ENCODE measurements at places on chromosomes 1 and 21.

- DNase-seq = no peak
Observed at GRCh38 chr1:17218939-17219338, 14.0 kb downstream of the PADI1 start.

DNA sequence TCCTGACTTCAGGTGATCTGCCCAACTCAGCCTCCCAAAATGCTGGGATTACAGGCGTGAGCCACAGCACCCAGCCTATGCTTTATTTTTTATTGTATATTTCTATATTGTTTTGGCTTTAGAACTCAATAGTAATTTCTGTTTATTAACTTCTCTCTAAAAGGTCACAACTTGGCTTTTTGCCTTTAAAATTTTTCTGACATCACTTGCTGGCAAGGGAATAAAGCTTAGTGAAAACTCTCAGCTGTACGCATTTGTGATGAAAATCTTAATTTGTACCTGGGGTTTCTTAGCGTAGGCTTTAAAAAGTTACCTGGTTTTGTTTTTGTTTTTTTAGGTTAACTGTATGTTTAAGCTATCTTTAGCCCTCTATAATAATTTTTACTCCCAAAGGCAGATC lies 36.2 kb downstream of the B3GALNT2 start:
- DNase-seq = no peak

DNA sequence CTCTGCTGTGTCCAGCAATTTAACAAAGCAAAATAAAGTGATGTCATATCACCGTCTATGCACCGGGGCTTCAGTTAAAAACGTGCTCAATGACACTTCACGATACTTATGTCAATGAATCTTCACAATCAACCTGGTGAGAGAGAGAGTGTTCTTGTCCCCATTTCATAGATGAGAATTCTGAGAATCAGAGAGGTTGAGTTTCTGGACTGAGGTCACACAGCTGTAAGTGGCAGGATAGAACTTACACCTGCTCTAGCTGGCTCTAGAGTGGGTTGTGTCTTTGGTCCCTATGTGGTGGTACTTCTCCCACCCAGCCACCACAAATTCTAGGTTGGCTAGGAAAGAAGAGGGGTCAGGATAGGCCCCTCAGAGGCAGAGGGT lies 5.2 kb downstream of the NTRK1 start:
- DNase-seq = no peak

GRCh38 chr1:57410508-57410907 lies 13.4 kb downstream of the DAB1 start:
- DNase-seq = no peak

DNA sequence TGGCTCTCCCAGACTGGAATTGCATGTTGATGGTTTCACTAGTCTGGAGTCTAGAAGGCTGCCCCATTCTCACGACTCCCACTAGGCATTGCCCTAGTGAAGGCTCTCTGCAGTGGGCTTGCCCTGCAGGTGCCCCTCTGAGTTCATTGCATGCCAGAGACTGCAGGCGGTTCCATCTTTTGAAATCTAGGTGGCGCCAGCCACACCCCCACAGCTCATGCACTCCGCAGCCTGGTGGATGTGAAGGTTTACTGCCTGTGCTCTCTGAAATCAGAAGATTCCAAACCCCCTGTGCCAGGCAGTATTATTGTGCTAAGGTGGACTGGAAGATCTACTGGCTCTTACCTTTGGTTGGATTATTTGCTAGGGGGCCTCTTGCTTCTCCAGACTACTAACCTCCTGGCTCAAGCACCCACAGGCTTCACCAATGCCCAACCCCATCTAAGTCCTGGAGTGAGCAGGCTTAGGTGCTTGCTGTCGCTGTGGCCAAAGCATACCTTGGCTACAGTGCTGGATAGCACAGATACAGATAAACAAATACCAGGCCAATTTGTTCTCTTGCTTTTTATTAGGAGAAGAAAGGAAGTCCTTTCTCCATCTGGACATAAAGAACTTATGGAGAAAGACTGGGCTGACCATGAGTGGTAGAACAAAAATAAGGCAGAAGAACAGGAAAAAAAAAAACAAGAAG lies 83.5 kb upstream of the SIM2 start:
- no peak for DNase-seq

- no peak for DNase-seq
Observed at GRCh38 chr1:116396769-116397168, 23.7 kb downstream of the ATP1A1 start.

- DNase-seq = no peak
Observed at GRCh38 chr1:225812488-225813213, 2.7 kb downstream of the EPHX1 start.

DNA sequence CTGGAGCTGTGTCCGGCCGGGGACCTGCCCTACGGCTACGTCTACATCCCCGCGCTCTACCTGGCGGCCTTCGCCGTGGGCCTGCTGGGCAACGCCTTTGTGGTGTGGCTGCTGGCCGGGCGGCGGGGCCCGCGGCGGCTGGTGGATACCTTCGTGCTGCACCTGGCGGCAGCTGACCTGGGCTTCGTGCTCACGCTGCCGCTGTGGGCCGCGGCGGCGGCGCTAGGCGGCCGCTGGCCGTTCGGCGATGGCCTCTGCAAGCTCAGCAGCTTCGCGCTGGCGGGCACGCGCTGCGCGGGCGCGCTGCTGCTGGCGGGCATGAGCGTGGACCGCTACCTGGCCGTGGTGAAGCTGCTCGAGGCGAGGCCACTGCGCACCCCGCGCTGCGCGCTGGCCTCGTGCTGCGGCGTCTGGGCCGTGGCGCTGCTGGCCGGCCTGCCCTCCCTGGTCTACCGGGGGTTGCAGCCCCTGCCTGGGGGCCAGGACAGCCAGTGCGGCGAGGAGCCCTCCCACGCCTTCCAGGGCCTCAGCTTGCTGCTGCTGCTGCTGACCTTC lies 412 bp downstream of the GPR25 start:
- DNase-seq = no peak

DNA sequence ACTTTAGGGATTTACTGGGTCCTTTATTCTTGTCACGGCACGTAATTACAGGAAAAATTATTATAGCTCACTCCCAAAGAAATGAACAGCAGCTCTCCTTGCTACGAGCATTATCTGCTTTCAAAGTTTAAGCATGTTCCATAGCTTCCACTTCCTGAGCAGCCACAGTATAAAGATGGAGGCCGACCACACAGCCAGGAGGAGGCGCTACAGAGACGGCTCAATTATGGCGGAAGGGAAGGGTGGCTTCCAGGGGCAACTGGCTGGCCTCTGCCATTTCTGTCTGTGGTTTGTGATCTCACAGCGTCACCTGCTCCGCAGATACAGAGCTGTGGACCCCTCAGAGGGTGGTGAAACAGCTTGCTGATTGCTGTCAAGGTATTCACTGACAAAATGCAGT lies 212.3 kb upstream of the GREM2 start:
- DNase-seq = no peak

DNA sequence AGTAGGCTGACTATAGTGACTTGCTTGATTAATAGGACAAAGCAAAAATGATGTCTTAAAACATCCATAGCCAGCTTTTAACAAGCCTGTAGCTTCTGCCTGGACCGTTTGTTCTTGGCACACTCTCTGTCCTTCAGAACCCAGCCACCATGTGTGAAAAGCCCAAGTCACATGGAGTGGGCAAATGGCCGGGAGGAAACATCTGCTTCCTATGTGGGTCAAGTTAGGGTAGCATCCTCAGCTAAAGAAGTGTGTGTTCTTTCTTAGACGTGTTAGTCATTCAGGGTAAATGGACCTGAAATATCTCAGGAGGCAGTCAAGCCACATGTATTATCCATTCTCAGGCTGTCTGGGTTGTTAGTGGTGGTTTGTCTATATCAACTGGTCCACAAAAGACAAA lies 23.4 kb downstream of the RD3 start:
- DNase-seq = peak; percentile 41

DNA sequence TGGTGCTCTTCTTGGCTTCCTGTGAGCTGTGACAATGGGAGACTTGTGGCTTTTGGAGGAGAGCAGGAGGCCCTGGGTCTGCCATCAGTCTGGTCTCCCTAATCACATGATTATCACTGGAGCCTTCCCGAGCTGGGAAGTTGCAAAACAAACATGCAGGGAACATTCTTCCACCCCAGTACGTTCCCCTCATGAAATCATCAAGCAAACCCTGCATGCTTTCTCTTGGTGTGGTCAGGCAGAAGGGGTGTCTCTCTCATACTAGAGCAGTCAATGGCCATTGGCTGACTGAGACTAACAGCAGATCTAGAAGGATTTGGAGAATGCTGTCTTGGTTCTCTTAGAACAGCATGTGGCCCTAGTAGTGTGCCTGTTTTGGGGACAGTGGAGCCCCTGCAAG lies 111.2 kb downstream of the LIPI start:
- DNase-seq = no peak

DNA sequence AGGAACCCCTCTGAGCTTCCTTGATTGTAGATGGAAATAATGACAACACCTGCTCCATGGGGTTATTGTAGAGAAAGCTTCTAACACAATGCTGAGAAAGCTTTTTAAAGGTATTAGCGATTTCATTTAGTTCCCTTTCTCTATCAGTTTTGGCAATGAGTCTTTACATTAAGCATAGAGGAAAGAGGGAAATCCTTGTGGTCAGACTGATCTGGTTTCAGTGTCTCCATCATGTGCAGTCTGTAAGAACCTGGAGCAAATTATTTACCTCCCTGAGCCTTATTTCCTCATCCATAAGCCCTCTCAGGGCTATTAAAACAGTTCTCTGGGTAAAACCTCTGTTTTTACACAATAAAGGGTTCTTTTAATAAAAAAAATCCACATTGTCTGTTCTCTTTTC lies 87.5 kb downstream of the FGGY start:
- DNase-seq = no peak

GRCh38 chr1:229971141-229971540 lies 95.9 kb upstream of the GALNT2 start:
- DNase-seq = no peak

DNA sequence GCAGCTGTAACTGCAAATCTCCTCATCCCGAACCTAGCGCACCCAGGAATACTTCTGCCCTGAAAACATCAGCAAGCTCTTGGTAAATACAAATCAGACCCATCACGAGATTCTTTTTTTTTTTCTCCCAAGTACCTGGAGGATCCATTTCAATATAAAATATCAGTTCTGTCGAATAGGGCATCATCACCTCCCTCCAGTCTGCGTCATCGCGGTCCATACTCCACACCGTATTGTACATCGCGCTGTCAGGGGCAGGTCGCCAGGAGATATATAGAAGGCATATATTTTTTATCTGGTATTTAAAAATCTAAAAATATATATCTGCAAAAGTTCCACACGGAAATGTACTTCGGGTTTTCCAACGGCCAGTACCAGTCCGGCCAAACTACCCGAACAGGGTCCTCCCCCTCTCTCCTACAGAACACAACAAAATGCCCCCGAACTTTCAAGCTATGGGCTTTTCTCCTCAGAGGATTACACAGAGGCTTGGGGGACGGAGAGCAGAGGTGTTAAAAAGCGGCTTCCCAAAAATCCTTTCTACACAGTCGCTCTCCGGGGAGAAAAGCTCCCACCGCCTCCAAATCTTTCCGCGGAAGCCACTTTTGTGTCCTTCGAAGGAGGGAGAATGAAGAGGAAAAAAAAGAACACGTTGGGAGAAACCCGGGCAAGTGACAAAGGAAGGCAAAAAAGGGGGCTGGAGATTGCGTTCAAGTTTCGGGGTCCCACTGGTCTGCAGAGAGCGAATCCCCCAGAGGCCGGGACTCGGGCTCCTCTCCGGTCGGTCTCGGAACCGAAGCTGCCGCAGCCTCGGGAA lies 509 bp downstream of the PIK3R3 start:
- no peak for DNase-seq

DNA sequence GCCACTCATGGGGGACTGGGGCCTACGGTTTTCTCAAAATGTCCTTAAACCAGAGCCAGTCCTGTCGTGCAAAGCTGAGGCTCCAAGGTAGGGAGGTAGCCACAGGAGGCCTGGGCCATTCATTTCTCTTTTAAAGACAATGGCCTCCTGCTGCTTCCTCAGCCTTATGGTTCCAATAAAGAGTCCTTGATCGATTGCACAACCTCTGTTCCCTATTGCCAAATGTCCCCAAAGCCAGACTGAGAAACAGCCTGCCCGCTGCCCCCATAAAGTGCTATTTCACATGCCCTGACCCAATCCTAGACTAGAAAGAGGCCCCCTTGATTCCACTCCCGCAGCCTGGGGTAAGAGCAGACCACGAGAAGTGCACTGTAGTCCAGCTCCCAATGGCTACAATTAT lies 166.7 kb downstream of the CLIC6 start:
- DNase-seq = no peak

GRCh38 chr1:21773585-21773984 lies 9.4 kb downstream of the USP48 start:
- no peak for DNase-seq
